ENCODE measurements at places on chromosomes 13 and 19.

GRCh38 chr19:43725468-43725867, 9.6 kb downstream of the IRGC start:
- no peak for DNase-seq

- DNase-seq: no peak
Observed at GRCh38 chr19:15137777-15138176, 30.6 kb downstream of the SYDE1 start.

- no peak for DNase-seq
Observed at GRCh38 chr13:51237887-51238286, 15.7 kb downstream of the FAM124A start.

DNA sequence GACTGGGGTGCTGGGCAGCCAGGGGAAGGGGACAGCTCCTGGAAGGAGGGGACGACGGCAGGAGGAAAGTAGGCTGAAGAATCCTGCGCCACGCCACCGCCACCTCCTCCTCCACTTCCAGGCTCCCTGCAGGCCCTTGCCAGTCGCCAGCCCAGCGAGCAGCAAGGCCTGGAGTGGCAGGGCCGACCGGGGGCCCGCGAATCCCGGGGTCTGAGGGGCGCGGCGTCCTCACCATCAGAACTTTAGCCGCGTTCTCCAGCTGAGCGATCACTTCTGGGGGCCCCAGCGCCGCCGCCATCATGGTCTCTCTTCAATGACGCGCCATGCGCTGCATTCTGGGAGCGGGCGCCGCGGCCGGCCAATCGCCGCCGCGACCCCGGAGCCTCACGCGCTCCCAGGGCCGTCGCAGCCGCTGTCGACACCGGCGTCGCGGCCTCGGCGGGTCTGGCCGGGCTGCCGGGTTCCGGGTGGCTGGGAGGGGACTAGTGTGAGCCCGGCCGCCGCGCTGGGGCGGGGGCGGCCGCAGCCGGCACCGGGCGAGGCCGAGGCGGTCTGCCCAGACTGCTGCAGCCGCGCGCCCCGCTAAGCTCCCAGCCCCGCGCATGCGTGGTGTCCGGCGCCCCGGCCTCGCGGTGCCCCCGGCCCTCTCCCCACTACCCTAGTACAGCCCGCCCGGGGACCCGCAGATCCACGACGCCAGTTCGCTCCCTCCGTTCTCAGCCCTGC, at the start of gene XPO4:
TSS of gene XPO4 (minus strand) at position 309 of the 726 bp plus-strand sequence. CDS start at position 301, 8 bp downstream.
- peak; percentile 92 for DNase-seq

DNA sequence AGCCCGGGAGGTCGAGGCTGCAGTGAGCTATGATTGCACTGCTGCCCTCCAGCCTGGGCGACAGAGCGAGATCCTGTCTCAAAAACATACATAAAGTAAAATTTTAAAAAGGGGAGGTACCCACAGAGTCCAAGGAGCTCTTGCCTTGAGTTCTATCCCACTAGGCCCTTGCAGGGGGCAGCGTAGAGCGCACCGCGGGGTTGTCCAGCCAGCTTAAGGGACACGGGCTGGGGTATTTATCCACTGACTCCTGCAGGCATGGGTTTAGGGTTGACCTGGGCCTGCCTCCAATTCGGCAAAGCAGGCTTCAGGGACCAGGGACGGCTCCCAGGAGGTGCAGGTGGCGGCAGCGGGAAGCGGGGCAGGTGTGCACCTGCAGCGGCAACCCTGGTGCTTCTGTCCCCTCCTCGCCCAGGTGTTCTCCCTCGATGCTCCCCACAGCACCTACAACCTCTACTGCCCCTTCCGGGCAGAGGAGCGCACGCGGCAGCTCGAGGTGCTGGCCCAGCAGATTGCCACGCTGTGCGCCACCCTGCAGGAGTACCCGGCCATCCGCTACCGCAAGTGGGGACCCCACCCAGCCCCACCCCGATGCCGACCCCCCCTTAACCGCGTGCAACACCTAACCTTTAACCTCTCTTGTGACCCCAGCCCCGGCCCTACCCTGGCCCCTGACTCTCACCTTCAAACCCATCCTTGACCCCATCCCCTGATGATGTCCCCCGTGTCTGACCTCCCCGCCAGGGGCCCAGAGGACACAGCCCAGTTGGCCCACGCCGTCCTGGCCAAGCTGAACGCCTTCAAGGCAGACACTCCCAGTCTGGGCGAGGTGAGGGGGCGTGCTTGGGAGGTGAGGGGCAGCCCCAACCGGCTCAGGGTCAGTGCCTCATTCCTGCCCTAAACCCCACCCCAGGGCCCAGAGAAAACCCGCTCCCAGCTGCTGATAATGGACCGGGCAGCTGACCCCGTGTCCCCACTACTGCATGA, 4.7 kb downstream of the STXBP2 start:
- DNase-seq: peak; percentile 10

DNA sequence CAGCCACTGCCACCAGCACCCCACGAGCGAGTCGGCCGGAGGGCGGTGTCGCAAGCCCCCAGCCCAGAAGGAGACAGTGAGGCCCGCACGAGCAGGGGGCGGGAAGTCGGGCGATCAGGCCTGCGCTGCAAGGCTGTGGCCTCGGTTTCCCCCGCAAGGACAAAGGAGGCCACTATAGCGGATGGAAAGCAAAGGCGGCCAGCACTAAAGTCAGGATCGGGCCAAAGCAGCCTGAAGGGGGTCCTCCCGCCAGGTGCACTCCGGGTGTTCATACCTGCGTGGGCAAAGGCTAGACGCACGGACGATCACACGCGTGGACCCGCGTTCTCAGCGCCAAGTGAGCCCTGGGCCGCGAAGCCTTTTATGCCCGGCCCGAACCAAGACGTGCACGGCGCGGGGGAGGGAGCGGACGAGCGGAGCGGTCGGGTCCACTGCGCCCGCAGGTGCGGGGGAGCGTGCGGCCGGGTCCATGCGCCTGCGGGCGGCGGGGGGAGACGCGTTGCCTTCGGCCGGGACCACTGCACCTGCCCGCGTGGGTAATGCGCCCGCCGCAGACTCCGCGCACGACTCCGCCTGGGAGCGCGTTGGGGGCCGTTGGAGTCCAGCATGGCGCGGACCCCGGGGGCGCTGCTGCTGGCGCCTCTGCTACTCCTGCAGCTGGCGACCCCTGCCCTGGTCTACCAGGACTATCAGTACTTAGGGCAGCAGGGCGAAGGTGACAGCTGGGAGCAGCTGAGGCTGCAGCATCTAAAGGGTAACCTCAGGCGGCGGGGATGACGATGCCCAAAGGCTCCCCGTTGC, at the start of the genes PRDX2 and THSD8:
TSS of gene PRDX2 (minus strand) at position 335 of the 801 bp plus-strand sequence. CDS start 539 bp downstream, outside the sequence.
TSS of gene THSD8 (plus strand) at position 604 of the 801 bp plus-strand sequence. CDS start at position 607, 3 bp downstream.
- peak; percentile 94 for DNase-seq

DNA sequence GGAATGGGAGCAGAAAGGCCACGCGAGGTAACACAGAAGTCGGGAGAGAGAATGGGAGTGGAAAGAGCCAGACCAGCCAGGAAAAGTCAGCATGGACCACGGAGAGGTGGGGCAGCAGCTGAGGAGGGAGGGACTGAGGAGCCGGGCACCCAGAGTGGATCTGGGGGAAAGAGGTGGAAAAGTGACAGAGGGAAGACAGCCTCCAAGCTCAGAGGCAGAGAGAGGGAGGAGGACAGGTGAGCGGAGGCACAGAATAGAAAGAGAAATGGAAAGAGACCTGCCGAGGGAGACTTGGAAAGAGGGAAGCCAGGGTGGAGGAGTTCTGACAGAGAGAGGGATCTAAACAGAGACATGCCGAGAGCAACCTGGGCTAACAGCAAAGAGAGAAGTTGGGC, 1.6 kb downstream of the GRIK5 start:
- no peak for DNase-seq

DNA sequence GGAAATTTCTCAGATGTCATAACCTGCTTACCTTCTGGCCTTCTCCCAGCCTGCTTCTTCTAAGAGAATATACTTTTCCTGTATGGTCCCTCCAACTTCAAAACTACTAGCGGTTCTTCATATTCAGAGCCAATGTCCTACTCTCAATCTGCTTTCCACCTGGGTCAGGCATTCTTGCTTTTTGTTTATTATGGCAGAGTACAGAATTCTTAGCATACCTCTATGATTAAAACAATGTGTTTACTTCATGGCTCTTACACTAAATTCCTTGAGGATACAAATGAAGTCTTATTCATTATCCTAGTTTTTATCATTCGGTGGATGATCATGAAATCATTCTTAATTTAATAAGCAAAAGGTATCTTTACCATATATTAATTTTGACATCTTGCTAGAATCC, 484.2 kb upstream of the SLITRK1 start:
- DNase-seq: no peak

DNA sequence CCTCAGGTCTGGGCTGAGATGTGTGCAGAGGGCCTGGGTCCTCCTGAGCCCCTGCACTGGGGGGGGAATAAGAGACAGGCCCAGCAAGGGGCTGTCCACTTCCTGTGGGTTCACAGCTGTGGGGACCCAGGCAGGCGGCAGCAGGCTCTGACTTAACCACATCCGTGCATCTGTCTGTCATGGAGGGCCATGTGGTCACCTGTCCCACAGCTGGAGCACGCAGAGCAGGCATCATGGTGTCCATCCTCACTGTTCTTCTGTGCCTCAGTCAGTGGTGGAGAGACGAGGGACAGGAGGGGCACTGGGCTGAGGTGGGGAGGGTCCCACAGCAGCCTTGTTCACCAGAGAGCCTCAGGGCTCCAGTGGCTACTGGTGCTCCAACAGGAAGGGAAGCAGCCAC, 16.3 kb upstream of the KIR3DL3 start:
- no peak for DNase-seq

DNA sequence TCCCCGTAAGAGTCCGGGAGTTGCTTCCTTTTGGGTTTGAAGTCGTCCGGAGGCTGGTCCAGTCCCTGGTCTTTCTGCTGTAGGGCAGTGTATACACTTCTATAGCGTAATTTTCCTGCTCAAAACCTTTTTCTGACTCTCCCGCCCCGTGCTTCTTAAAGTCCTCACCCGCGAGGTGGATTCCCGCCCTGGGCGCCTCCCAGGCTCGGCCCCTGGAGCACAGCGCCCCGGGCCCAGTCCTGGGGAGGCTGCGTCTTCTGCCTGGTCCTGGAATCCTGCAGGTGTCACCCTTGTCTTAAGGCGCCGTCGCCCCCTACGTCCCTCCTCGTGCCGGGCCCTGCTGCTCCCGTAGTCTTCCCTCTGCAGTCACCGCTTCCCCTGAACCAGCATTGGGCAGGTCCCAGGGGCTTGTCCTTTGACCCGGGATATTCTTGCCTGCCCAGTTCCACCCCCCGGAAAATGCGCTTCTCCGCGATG, 34.4 kb upstream of the ZNF808 start:
- DNase-seq: peak; percentile 33

DNA sequence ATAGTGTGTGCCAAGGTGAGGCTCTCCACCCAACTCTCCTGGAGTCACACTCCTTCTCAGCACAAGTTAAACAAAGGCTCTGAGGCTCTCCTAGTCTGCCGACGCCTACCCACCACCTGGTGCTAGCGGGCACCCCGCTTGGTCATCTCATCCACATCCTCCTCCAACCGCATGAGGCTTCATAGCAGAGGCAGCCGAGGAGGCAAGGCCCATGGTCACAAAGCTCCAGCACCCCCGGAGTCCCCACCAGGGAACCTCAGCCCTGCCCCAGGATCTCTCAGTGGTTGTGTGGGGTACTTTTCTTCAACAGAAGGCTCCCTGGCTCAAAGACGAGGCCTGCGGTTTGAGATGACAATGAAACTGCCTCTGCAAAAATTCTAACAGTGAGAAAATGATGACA, 43.0 kb downstream of the STK24 start:
- no peak for DNase-seq

- DNase-seq: no peak
Observed at GRCh38 chr19:51470966-51471365, 7.4 kb upstream of the CEACAM18 start.

- DNase-seq: no peak
Observed at GRCh38 chr19:29882719-29883105, 59.3 kb upstream of the URI1 start.

GRCh38 chr13:77291774-77292173, 35.1 kb downstream of the MYCBP2 start:
- DNase-seq: no peak

- DNase-seq: no peak
Observed at GRCh38 chr13:99154064-99154463, 46.6 kb upstream of the UBAC2 start.

DNA sequence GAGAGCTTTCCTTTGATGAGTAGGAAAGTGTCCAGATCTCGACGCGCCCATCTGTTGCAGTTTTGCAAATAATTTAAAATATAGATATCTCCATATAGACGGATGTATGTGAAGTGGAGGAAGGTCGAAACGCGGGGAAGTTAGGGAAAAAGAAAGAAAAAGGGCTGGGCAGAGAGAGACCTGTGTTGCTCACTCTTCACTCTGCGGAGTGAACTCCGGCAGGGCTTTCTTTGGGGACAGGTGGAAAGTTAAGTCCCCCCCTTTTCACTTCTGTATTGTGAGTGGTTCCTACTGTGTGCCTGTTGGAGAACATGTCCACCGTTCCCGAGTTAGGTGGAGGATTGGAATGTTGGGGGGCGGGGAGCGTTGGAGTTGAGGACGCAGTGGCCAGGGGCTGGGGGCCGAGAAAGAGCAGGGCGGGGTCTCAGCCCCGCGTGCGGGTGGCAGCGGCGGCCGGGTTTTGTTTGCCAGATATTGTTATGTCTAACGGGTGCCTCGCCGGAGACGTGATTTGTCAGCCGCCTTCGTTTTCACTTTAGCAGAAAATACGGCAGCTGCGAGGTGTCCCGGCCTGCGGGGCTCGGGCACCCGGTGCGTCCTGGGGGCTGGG, 145.1 kb upstream of the ZNF536 start:
- DNase-seq: no peak

DNA sequence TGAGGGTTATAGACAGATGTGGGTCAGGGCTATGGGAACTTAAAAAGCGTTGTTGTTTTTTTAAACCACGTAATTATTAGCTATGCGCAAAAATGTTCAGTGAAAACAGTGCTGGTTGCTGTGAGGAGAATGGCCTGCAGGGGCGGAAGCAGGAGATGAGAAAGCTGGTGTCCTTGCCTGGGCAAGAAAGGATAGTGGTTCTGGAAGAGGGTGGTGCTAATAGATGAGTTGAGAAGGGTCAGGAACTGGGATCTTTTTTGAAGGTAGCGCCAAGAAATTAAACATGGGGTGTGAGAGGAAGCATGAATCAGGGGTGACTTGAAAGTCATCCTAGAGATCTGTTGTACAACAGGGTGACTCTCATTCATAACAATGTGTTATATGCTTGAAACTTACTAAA, 4.8 kb upstream of the SMG9 start:
- DNase-seq: no peak

GRCh38 chr13:110328573-110328972, 21.5 kb downstream of the COL4A2 start:
- DNase-seq: no peak

Data from NCI-H82 (cell line).